Stimulated activated CD8-positive, alpha-beta memory T cell treated with anti-CD3 and anti-CD28 coated beads, Interleukin-2, amount 100 ng/mL, for 48 hours (primary cell): ENCODE measurements at places on chromosomes 3 and 15.

DNA sequence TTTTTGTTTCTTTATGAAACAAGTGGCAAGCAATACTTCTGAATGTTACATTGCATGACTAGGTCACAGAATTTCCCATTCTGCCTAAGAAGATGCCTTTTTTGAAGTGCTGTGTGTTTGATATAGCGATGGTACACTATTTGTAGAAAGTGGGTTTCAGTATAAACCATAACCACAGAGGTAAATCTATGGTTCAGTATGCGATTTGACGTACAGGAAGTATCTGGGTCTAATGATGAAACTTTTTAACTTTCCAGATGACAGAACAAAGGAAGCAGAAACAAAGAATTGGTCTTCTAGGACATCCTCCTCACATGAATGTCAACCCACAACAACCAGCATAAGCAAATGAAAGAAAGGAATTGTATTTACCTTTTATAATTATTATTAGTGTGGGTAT, 133.4 kb upstream of the BHLHE40 start:
- DNase-seq: no peak

GRCh38 chr15:98758224-98758623, 109.9 kb downstream of the IGF1R start:
- DNase-seq: no peak

GRCh38 chr3:136277634-136278033, 27.5 kb downstream of the PCCB start:
- DNase-seq: no peak

DNA sequence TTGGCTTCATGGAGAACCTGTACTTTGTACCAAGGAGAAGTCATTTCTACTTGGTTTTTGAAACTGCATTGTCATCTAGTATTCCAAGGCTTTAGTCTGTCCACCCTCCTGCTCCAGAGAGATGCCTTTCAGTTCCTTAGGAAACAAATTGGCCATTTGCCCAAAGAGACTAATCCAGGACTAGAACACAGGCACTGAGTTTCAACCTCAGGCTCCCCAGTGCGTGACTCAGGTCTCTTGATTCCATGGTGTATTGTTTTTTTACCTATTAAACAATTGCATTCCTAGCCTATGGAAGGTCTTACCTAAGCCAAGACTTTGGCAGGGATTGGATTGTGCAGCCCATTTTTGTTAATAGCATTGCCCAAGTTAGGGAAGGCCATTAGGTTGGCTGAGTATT, 214.8 kb upstream of the CTDSPL start:
- no peak for DNase-seq

GRCh38 chr3:142447852-142448823, at the start of gene XRN1:
Gene XRN1 (minus strand): TSS chr3:142448037. CDS start chr3:142447944, 93 bp downstream.
- peak; percentile 94 for DNase-seq

- no peak for DNase-seq
Observed at GRCh38 chr15:94059013-94059587, 172.3 kb upstream of the MCTP2 start.

- DNase-seq: no peak
Observed at GRCh38 chr3:16533928-16534574, 20.6 kb upstream of the RFTN1 start.

DNA sequence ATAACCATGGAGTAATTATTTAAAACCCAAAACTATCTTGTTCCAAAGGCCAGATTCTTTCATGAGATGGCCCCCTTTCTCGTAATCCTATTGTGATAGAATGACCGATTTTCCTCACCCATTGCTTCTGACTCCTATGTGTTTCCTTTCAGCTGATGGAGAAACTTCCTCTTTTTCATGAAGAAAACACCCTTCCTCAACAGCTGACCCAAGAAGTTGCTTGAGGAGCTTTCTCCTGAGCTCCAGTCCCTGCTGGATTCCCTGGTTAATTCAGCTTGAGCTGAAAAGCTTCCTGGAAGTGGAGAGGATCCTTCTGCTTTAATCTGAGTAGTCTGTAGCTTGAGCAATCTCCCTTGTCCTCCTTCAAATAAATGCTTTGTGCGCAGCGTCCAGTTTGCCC, 75.0 kb downstream of the BFSP2 start:
- no peak for DNase-seq

GRCh38 chr15:73134196-73134595, 81.9 kb downstream of the NEO1 start:
- no peak for DNase-seq

DNA sequence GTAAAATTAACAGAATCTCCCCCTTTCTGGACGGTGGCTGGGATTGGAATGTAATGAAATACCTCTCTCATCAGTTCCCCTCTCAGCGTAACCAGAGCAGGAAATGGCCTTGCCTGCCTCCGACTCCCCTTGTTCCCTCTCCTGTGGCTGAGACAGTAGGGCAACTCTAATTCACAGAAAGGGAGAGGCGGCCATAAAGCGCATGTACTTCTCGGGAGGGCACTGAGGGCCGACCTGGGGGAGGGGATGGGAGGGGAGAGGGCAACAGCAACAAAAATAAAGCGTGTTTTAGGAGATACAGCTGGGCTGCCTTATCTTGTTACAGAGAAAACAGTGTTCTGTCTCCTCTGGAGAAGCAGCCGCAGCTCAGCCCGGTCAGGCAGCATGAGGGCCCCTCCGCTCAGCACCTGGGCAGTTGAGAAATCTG, 783.3 kb upstream of the ARRDC4 start:
- no peak for DNase-seq

- DNase-seq: no peak
Observed at GRCh38 chr15:95760508-95760907, 570.0 kb upstream of the NR2F2 start.

DNA sequence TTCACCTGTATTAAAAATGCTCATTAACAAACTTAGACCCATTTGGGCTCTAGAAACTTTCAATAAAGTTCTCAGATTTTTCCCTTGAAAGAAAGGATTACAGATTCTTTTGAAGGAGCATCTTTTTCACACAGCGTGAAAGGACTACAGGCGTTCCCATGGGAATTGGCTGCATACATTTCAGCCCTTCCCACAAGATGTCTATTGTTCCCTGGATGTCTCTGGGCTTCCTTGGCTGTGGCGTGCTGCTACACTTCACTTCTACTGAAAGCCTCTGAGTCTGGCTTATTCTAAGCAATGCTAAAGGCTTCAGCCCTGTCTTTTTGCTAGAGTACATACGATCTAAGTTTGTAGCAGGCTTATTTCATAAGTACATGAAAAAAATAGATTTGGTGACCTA, 1.4 kb downstream of the VEPH1 start:
- no peak for DNase-seq

DNA sequence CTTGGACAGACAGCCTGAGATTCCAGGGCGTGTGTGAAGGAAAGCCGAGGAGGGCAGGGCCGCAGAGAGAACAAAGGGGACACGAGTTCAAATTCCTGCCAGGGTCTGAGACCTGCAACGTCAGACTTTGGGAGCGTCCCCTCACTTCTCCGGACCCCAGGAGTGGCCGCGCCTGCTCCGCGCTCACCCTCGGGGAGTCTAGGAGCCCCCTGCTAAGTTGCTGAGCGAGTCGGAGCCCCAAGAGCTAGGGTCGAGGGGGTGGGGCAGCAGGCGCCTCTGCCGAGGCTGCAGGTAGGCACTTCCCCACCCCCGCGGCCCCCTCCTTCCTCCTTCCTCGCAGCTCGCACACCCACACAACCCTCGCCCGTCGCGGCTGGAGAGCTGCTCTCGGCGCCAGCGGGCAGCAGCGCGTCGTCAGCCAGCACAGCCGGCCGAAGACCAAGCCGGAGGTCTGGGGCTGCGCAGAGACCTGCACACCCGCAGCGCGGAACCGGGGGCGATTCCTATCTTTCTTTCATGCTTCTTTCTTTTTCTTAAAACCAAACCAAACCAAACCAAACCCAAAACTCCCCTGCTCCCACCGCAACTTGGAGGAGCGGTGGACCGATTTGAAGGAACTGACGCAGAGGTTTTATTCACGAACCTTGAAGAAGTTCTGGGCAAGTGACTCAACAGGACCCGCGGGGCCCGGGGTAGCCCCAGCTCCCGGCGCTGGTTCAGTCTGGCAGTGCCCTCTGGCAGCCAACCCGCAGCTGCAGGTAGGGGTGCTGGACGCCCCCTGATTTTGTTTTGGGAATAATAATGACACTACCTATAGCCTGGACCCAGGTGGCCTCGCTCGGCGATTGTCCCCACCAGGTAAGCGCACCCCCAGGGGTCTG, at the start of gene ANKRD34C:
TSS of gene ANKRD34C (plus strand) at position 352 of the 881 bp plus-strand sequence. CDS start 10,563 bp downstream, outside the sequence.
- DNase-seq: no peak

DNA sequence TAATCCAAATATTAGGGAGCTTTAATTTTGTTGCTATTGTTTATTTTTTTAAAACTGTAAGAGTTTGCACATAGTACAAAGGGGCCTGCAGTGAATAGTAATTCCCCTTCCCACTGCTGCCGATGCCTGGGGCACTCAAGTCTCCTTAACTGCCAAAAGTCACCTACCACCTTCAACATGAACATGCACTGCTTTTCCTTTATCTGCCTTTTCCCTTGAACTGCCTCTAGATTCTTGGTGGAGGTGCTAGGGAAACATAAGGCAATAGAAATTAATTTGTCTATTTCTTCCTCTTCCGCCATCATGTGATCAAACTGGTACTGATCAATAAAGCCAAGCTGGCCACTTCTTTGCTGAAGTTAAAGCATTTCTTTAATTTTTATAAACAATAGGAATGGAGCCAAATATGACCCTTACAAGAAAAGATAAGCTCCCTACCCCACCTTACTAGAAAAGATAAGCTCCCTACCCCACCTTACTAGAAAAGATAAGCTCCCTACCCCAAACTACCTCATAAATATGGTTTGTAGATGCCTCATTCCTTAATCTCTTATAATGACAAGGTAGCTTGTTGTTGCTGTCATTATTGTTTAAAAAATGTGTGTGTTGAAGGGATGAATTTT, 17.4 kb upstream of the ACAP2 start:
- no peak for DNase-seq

GRCh38 chr3:124395162-124395561, 335.1 kb upstream of the UMPS start:
- no peak for DNase-seq

GRCh38 chr3:121720163-121720562, 29.4 kb downstream of the GOLGB1 start:
- no peak for DNase-seq

- DNase-seq: no peak
Observed at GRCh38 chr3:195559723-195560409, 16.7 kb upstream of the PPP1R2 start.

DNA sequence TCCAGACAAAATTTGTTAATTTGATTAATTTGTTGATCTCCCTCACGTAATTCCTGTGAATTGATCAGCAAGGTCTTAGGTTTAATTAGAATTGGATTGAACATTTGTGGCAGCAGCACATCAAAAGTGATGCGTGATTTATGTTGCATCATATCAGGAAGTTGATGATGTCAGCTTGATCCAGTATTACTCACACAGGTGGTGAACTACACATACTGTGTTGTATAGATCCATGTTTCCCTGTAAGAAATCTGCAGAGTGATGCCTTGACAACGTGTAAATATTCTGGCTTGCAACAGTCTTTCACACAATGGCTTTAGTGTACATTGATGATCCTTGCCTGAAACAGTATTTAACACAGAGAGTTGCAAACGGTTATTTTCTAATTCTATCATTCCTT, 200.4 kb downstream of the ADAMTSL3 start:
- no peak for DNase-seq
